Dorsolateral prefrontal cortex (tissue), 122 donors: ENCODE measurements at places on chromosomes 12 and 14. TPM values are rescaled to one million over a fixed set of nuclear protein-coding genes. Genes with fewer than 3 reads are reported as not detected.

- no peak for DNase-seq
These were observed 423 bp downstream of the FGD6 start for GRCh38 chr12:95216711-95217376.

GLIPR1L2 gene
- 2.5 TPM for total RNA-seq

- peak; percentile 50 for DNase-seq
These were observed 1.2 kb downstream of the MGP start for GRCh38 chr12:14884458-14884878.

REP15 gene
- total RNA-seq, result 2.3 TPM

DNA sequence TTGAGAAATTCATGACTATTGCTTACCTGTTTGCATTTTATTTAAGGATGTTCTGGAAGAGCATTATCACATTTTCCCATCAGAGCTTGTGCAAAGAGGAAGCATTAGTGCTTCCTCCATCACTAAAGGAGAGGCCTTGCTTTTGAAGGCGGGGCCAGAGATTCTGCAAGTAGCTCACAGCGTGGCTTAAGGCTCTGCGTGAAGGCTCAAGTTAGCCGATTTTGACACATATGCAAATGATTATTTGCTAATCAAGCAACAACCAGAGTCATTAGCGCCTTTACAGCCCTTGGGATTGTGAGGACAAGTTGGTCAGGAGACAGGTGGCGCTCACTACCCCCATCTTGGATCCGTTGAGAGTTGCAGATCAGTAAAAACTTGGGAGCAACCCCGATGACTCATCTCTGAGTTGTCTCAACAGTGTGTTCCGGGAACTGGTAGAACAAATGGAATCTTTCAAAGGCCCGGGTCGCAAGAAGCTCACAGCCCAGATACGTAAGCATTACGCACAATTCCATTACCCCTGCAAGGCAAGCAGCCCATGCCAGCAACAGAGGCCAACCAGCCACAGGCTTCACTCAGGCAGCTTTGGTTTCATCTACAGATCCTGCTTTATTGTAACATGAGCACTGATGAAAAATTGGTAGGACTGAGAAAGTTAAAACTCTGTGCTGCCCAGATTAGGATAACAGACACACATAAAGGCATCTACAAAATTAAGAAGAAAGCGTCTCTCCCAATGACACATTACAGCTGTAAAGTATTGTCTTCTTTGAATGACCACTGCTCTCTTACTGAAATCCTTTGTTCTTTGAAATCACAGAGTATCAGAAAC lies 34.9 kb upstream of the SPTSSA start:
- DNase-seq, result no peak

DNA sequence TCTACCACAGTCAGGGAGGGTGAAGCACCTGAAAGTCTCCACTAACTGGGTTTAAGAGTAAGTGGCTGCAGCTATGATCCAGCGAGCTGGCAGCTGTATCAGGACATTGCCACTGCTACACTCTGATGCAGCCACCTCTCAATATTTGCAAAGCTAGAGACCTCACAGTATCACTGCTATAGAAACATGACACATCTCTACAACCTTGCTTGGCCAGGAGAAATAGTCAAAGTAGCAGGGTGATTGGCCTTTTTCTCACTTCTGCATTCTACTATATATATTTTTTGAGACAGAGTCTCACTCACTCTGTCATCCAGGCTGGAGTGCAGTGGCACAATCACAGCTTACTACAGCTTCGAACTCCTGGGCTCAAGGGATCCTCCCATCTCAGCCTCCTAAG lies 9.3 kb upstream of the FMNL3 start:
- DNase-seq, result no peak

- DNase-seq, result no peak
These were observed 593 bp downstream of the PIP4P1 start for GRCh38 chr14:20460458-20461224.

INF2 gene
- 180 TPM for total RNA-seq

ANO2 gene
- 7.8 TPM for total RNA-seq

DNA sequence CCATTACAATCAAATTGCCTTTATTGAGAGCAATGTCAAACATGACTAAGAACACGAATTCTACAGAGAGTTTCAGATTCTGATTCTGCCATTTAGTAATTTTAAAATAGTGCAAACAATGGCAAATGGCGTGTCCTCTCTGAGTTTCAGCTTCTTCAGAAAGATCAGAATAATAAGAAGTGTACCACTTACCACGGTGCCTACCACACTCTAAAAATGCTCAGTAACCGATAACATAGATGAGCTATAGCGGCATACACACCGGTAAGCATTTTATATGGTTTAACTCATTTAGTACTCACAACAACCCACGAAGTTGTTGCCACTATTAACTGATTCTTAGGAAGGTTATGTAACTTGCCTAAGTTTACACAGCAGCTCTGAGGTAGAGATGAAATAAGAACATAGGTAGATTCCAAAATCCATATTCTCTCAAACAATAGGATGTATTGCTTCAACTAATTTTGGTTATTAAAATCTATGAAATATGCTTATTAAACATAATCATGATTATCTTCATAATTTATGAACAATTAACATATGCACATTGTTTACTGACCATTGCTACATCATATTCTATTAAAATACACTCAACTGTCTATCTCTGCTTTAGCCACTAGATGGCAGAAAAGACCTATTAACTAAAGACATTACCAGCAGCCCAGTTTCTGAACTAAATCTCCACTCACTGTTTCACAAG lies 38.3 kb downstream of the SLC6A15 start:
- DNase-seq, result no peak

GRCh38 chr12:112728864-112729263 lies 62.7 kb upstream of the RPH3A start:
- no peak for DNase-seq

DNA sequence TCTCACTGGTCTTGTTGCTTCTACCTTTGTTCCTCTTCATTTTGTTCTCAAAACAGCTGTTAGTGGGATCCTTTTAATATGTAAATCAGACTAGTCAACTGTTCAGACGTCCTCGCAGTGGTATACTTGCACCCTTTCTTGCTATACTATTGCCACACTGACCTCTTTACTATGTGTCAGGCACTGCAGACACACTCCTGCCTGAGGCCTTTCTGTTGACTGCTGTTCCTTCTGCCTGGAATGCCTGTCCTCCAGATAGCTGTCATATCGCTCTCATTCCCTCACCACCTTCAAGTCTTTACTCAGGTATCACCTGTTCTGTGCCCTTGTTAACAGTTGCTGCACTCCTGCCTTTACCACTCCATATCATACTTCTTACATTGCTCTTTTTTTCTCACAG lies 90.0 kb upstream of the TMEM263 start:
- no peak for DNase-seq

LTB4R gene
- 2.6 TPM for total RNA-seq

GRCh38 chr12:122836027-122836921 lies 1.0 kb downstream of the HIP1R start:
- no peak for DNase-seq

DNA sequence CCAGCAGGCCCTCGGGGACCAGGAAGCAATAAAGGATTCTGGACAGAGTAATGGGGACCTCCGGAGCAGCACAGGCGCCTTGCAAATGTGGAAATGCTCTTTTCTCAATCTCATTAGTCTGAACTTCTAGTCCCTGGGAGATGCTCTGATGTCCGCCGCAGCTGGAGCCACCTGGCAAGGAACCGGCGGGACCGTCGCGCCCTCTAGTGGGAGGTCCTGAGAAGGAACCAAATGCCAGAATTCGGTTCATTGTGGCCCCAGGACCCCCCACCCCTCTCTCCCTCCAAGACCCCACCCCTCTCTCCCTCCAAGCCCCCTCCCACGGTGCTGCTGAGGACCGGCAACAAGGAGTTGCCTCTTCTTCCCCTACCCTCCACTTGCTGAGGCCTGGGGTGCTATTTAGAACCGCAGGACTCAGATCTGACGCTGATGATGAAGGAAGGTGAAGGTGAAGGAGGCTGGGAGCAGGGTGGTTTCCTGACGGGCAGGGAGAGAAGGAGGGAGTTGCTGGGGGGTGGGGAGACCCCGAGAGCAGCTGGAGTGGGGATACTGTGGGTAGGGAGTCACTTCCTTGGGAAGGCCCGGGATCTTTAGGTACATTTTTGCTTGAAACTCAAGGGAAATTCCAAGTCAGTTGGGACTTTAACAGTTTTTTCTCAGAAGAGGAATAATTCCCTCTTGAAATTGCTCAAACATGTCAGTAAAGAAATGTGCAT lies 42.5 kb downstream of the SMIM41 start:
- DNase-seq, result peak; percentile 74

ZFP36L1 gene
- total RNA-seq, result 98.7 TPM

GRCh38 chr14:74579447-74580274 lies 32.4 kb downstream of the LTBP2 start:
- no peak for DNase-seq

PKP2 gene
- 20.8 TPM for total RNA-seq

GRCh38 chr14:102344485-102344884 lies 18.2 kb downstream of the CINP start:
- peak; percentile 86 for DNase-seq

DNA sequence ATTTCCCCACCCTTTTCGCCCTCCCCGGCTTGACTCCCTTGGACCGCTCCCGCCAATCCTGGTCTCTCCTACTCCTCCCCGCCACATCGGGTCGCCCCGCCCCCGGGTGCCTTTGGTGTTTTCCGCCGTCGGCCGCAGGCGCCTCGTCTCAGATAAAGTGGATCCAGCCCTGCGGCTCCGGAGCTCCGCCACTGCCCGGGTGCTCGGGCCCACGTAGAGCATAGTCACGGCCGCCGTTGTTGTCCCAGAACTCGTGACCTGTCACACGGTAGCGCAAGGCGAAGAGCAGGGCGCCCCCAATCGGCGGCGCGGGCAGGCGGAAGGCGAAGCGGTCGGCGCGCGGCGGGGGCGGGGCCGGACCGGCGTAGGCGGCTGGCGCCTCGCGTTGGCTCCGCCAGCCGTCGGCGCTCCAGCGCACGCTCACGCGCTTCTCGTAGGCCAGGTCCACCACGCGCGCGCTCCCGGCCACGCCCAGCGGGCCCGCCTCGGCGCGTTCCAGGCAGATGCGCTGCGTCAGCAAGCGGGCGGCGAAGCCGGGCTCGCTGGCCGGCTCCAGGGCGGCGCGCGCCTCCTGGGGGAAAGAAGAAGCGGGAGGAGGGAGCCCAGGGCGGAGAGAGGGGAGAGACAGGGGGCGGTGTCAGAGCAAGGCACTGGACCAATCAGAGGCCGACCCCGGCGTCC lies 1.2 kb downstream of the PPP1R3E start:
- DNase-seq, result peak; percentile 96

OAS2 gene
- total RNA-seq, result 4.2 TPM

GRCh38 chr12:91620422-91620821 lies 437.8 kb upstream of the DCN start:
- no peak for DNase-seq

KITLG gene
- 20.9 TPM for total RNA-seq

- DNase-seq, result no peak
These were observed 95.1 kb upstream of the PTPRB start for GRCh38 chr12:70732287-70732686.

DNA sequence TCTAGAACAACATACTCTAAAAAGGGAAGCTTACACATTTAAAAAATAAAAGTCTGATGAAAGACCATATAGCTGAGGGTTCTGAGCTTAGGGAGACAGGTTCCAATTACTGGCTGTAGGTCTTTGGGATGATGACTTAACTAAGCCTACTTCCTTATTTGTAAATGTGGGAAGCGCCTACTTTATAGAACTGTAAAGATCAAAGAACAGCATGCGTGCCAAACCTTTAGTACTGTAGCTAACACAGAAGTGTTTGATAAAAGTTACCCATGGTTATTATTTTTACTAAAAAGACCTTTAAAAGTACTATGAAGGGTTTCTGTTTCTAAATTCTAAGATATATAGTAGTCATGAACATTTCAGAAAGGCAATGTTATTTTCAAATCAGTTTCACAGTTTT lies 35.7 kb downstream of the STK38L start:
- DNase-seq, result no peak

DNA sequence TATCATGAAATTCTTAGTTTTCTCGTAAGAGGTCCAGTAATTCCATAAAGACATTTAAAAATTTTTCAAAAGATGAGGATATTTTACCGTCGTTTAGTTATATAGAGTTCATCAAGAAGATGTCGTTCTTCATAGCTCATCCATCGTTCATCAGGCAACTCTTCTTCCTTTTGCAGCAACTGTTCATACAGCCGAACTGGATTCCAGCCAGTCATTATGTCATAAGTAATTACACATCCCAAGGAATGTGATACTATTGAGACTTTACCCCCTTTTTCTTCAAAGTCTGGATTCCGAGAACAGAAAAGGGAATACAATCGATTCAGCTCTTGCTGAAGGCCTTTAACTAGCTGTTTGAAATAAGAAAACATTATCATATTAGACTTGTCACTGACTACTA lies 90.3 kb downstream of the DDHD1 start:
- no peak for DNase-seq

DNA sequence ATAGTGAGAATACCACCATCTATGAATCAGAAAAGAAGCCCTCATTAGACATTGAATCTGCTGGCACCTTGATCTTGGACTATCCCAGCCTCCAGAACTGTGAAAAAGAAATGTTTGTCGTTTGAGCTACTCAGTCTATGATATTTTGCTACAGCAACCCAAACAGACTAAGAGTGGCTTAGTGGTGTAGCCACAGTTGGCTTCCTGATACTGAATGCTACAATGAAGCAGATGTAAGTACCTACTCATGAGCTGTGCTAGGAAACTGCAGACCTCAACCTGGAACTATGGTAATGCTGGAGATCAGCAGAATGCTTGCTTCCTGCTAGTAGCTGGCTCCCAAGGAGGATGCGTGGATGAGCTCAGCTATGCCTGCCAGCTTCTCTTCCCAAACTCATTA lies 268.6 kb upstream of the CRY1 start:
- DNase-seq, result no peak

NAB2 gene
- total RNA-seq, result 28.2 TPM

TTC8 gene
- total RNA-seq, result 48.1 TPM

DNA sequence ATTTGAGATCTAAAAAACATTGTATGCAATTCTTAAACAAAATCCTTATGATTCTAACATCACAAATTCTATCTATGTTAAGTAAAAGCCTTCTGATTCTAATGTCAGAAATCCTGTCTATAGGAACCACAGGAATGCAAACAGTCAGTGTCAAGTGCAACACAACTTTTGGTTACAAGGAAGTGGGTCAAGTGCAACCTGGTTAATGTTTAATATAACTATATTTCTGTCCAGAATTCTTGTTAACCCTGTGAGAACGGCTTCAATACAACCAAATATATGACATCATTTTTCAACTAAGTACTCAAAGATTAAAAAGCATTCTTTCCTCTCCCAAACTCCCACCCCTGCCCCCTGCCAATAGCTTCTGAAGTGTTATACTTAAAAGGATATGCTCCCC lies 107.9 kb upstream of the PLEKHA5 start:
- no peak for DNase-seq

LIN52 gene
- 20.7 TPM for total RNA-seq

KRT7 gene
- total RNA-seq, result not detected

REM2 gene
- total RNA-seq, result 2.4 TPM

DNA sequence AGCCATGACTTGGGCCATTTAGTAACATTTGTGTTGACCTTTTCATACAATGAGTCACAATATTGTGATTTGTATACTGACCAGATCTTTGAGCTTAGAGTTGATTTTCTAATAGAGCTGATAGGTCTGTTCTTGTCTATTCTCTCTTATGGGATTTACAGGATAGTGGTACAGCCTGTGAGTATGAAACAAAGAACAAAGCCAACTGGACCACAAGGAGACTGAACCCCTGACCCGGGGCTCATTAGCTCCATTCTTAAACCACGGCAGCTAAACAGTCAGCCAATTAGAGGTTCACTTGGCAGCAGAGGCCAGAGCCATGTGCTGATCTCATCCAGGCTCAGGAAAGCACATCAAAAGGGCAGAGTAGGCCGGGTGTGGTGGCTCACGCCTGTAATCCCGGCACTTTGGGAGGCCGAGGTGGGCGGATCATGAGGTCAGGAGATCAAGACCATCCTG lies 59.1 kb upstream of the GNPNAT1 start:
- no peak for DNase-seq

- DNase-seq, result no peak
These were observed 149.2 kb upstream of the SYT10 start for GRCh38 chr12:33588725-33589405.
